Glomerular endothelial cell (primary cell): ENCODE measurements at places on chromosomes 13 and 19.

- DNase-seq = no peak
These were observed 58.6 kb upstream of the WDFY2 start for GRCh38 chr13:51525567-51526167.

- DNase-seq = no peak
These were observed 199.0 kb downstream of the KATNAL1 start for GRCh38 chr13:30108216-30108912.

GRCh38 chr13:93413972-93414717 lies 187.5 kb downstream of the GPC6 start:
- DNase-seq = no peak

DNA sequence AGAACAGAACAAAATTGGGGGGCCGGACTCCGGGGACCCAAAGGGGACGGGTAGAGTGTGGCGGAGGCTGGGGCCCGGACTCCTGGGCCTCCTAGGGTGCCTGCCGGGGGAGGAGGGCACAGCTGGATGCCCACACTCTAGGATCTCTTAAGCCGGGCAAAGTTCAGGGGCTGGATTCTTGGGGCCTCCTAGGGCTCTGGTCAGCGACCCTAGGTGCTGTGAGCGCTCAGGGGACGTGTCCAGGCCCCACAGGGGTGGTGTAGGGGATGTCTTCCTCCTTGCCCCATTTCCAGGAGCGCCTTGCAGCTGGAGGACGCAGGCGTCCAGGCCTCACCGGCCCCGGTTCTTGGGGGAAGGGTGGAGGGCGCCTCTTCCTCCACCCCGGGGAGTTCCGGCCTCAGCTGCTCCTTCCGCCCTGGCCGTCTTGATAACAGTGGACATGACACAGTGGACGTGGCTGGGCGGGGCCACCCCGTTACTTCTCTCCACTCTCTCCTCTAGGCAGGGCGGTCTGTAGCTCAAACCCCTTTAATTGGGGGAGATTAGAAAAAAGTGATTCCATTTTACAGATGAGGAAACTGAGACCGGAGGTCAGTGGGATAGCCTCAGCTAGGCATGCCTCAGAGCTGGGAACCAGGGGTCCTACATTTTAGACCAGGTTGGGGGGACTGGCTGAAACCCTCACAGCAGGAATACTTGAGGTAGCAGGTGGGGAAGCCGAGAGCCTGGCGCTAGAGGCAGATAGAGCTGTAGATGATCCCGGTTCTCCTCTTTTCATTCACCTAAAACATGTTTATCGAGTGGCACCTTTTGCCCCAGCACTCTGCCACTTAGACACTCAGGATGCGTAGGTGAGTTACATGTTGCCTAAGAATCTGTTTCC lies 705 bp downstream of the STXBP2 start:
- DNase-seq = no peak

DNA sequence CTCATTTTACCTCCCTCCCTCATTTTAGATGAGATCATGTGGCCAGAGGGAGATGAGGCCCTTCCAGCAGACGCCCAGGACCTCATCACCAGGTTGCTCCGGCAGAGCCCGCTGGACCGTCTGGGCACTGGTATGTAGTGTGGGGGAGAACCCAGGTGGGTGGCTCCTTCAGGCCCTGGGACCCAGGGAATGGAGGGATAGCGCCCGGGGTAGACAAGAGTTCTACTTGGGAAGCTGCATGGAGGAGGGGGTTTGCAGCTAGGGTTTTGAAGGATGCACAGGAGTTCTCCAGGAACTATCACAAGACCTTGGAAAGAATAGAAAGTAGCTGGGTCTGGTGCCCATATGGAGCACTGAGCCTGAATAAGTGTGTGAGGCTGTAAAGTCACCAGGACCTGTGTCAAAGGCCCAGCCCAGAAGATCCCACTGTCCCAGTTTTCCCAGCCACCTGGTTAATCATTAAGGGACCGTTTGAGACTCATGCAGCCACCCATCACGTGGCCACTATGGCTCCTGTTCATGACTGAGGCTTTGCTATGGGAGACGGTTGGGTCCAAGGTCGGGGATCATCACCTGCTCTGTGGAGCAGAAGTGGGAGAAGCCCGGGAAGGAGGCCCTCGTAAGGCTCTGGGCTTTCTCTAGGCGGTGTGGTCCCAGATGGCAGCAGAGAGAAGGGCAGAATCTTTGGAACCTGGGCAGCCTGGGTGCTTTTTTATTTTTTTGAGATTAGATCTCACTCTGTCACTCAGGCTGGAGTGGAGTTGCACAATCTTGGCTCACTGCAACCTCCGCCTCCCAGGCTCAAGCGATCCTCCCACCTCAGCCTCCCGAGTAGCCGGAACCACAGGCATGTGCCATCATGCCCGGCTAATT lies 17.0 kb upstream of the PIK3R2 start:
- DNase-seq = no peak

- no peak for DNase-seq
These were observed 5.5 kb upstream of the ADAMTS10 start for GRCh38 chr19:8615813-8616596.

GRCh38 chr19:16073481-16073880 lies 2.8 kb upstream of the TPM4 start:
- DNase-seq = no peak

DNA sequence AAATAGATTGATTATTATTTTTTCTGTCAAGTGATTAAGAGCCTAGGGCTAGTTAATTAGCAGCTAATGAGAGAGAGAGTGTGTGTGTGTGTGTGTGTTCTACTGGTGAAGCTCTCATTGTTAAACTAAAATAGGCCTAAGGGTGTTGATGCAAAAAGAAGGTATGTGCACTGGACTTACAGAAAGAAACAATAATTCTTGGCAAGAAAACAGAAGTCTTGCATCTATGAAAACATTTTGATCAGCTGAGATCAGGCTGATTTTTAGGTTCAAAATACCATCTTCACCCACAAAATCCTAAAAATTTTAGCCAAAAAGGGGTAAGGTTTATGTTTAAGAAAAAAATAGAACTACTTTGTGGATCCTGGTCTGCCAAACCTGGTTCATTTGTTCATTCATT lies 106.5 kb downstream of the POSTN start:
- DNase-seq = no peak

DNA sequence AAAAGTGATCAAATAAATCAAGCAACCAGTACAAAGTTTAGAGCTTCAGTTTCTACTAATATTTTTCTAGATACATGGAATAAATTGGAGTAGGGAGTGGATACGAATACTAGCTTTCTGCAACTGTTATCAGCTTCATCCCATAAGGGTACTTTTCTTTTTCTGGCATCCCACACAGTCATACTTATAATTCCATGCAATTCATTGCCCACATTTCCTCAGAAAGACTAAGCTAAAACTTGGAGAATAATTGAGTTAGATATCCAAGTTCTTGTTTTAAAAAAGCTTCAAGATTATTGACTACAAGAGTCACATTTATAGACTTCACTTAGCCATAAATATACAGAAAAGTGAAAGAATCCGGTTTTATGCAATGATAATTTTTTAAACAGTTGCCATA lies 186.9 kb downstream of the OLFM4 start:
- DNase-seq = no peak

DNA sequence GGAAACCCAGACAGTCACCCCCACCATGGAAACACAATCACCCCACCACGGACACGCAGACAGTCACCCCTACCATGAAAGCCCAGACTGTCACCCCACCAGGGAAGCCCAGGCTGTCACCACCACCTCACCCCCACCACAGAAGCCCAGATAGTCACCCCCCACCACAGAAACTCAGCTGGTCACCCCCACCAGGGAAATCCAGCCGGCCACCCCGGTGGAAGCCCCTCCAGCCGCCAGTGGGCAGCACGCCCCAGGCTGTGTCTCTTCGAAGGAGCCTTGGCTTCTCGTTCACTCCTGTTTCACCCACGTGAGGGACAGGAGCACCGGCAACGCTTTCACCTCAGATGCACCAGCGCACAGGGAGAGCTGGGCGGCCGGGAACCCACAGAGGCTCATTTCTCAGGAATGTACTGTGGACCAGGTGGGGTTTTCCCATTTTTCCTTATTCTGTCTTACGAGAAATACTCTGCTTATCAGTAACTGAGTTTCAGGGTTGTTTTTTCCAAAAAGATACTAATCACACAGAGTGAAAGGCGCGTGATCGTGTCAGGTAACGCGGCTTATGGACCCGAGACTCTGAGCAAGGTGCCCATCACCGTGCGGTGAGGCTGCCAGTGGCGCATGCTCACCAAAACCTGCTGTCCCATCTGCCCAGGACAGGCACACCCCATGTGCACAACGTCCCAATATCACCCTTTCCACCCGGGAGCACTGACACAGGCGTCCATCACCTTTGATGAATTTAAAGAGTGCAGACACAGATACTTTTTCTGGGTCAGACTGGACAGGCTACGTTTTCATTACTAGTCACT lies 28.0 kb downstream of the CARS2 start:
- no peak for DNase-seq
